Fibroblast of skin of back (primary cell): ENCODE measurements at places on chromosomes 12 and 14.

- DNase-seq = no peak
Observed at GRCh38 chr14:92768795-92769194, 20.4 kb upstream of the LGMN start.

- no peak for DNase-seq
Observed at GRCh38 chr12:131097202-131098177, 143.8 kb downstream of the ADGRD1 start.

- DNase-seq = no peak
Observed at GRCh38 chr12:58804749-58805148, 115.6 kb downstream of the LRIG3 start.

- peak; percentile 98 for DNase-seq
Observed at GRCh38 chr14:89922031-89922907, 32.3 kb downstream of the EFCAB11 start.

DNA sequence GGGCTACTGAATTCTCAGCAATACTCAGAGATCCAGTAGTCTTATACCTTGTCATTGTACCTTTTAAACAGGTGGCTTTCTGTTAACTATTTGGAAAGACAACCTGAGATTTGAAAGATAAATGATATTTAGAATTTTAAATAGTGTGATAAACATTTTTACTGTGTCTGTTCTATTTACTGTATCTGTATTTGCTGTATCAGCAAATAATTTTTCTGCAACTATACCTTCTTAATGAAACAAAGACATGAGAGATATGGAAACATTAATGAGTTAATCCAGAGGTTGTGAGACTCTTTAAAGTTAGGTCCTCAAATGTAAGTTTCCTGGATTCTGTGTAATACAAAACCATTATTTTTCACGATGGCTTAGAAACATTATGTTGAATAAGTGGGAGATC, 249.6 kb downstream of the CCDC59 start:
- DNase-seq = no peak

DNA sequence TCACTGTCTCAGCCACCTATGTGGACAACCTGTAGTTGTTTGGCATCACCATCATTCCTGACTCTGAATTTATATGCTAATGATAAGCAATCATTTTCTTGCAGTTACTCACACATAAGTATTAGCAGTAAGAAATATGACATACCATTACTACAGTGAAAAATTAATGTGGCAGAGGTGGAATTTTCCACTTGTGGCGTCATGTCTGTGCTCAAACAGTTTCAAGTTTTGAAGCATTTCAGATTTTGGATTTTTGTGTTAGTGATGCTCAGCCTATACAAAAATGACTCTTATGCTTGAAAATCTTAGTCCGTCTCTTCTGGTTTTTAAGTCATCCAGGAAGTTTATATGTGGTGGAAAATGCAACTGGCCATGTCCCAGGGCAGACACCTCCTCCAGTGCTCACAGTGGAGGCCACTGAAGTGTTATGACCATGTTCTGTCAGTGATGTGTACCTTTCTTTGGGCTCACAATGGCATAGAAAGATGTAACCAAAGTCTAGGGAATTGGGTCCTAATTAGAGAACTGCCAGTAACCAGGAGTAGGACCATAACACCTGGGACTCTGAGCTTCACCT, 220.6 kb downstream of the SYT1 start:
- no peak for DNase-seq

GRCh38 chr12:64944966-64945365, 120.5 kb downstream of the TBC1D30 start:
- DNase-seq = no peak
